ENCODE measurements at places on chromosomes 1 and 21.

GRCh38 chr1:22827666-22828483 is 117.2 kb downstream of the EPHB2 start:
- no peak for DNase-seq

DNA sequence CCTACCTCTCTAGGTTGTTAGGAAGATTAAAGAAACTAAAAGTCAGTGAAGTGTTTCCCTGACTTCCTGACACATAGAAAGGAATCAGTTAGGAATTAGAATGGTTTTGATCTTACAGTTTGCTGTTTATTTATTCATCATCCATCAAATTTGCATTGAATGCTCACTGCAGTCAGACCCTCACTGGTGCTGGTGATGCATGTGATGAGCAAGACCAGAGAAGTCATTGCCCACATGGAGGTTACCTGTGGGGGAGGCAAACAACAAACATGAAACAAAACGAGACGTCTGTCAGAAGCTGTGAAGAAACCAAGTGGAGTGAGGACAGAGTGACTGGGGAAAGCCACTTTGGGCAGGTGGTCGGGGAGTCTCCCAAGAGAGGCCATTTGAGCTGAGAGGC is 6.4 kb downstream of the CTPS1 start:
- DNase-seq: no peak

DNA sequence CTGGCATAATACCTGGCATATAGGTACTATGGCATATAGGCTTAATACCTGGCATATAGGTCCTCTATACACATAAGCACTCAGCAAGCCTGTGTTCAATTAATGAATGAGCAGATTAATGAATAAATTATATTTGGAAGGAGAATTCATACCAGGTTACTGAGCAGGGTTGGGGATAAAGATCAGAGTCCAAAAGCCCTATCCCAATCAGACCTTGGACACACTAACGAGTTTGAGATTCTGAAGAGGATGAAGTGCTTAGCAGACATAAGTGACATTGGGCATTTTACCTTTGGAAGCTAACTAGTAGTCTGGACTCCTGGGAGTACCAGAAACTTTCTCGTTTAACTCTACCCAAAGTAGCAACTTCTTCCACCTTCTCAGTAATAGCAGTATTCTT is 63.3 kb upstream of the ARHGAP29 start:
- no peak for DNase-seq

GRCh38 chr1:210132582-210132981 is 100.0 kb upstream of the SERTAD4 start:
- no peak for DNase-seq

DNA sequence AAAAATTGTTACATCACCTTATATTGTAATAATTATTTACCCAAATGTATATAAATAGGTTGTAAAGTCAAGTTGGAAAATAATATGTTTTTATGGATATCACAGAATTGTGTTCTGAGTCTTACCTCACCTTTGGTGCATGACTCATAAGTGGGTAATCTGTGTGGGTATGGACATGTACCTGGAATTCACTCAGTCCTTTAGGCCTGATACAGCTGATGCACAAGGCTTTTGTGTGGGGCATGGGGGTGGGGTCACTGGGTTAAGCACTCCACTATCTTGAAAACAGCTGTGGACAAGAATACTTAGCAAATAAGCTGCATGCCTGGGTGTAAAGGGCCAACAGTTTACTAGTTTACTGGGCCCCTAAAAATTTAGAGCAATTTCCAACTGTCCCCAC is 34.4 kb downstream of the INKA2 start:
- no peak for DNase-seq

DNA sequence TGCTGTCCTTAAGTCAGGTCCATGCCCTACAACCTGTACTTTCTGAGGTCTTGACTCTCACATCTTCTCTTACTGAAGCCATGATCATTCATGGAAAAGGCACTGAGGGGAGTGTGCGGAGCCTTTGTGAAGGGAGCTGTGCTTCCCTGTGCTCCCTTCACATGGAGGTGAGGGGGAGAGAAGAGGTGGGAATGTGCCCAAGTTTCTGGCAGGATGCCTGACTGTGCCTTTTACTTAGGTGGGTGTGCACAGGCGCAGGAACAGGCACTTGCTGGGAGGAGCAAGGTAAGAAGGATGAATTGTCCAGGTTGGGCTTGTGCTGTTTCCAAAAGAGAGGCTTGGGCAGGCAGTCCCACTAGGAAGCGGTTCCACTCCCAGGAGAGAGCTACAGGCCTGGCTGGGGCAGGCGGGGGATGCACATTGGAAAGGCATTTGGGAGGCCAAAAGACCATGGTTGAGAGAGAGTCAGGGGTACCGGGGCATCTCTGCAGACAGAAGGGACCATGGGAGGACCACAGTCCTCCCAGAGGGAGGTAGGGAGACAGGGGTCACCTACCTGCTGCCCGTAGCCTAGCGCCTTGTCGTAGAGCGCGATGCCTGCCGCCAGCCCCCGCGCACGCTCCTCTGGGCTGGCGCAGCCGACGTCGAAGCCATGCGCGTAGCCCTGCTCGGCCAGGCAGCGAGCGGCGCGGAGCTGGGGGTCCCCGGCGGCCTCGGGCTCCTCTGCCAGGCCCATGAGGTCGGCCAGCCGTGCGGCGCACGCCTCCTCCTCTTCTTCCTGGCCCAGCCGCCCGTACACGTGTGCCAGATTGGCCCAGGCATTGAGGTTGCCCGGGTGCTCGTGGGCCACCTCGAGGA is 853 bp downstream of the TTC22 start:
- no peak for DNase-seq

GRCh38 chr1:40806731-40807695 is 23.4 kb downstream of the KCNQ4 start:
- no peak for DNase-seq

GRCh38 chr1:220879076-220879508 is at the start of gene HLX:
Gene HLX (plus strand): TSS chr1:220879443. CDS start chr1:220879858, 415 bp downstream.
- DNase-seq: no peak

GRCh38 chr21:34514576-34515115 is 2.6 kb upstream of the KCNE1 start:
- no peak for DNase-seq

GRCh38 chr1:110460253-110461220 is 9.6 kb downstream of the PROK1 start:
- DNase-seq: peak; percentile 58

Data from NCI-H1930 (cell line).